T-helper 22 cell (primary cell): ENCODE measurements at places on chromosomes 13 and 19.

DNA sequence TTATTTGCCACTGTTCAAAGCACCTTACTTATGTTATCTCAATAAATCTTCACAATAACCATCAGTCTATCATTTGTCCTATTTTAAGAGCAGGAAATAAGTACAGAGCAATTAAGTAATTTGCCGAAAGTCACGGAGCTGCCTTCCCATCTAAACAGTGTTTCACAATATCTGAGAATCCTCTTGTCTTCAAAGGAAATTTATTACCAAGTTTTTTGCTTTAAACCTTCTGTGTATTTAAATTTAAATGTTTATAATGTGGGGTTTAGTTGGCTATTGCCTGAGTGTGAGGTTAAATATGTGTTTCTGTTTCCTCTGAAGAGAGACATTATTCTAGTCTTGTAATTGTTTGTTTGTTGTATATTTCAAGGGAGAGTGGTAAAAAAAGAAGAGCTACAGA is 633.1 kb downstream of the EFNB2 start:
- no peak for DNase-seq

DNA sequence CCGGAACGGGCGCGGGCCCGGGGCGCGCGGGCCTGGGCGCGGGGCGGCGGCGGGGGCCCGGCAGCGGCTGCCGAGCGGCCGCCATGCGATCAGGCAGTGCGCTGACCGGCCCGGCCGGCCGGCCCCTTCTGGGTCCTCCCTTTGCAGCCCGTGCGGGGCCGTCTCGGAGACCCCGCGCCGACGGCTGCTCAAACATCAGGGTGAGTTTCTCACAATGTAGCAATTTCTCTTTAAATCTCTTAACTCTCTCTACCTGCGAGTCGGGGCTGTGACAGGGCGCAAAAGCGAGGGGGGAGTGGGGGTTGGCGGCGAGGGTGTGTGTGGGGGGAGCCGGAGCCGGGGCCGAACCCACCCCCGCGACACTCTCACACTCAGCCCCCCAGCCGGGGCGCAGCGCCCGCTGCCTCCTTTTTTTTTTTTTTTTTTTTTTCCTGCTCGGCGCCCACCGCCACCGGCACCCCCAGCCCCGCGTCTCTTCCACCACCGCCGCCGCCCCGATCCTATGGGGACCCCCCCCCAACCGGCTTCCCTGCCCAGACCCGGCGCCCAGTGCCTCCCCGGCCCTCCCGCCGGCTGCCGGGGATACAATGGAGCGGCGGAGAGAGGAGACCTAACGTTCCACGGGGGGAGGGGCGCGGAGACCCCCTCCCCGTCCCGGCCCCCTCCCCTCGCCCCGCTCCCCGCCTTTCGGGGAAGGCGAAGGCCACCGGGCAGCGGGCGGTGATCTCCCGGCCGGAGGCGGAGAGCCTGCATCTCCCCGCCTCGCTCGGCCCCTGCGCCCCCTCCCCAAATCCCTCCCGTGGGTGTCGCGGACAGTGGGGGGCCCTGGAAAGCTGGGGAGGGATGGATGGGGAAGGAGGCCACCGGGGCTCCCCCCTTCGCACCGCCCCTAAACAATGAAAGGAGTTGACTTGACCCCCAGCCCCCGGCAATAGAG is at the start of gene BICRA:
Gene BICRA (plus strand): TSS at position 166 of the 937 bp plus-strand sequence. CDS start 64,441 bp downstream, outside the sequence.
- DNase-seq = peak; percentile 68

GRCh38 chr19:13134626-13135025 is 15.5 kb downstream of the STX10 start:
- DNase-seq = no peak

DNA sequence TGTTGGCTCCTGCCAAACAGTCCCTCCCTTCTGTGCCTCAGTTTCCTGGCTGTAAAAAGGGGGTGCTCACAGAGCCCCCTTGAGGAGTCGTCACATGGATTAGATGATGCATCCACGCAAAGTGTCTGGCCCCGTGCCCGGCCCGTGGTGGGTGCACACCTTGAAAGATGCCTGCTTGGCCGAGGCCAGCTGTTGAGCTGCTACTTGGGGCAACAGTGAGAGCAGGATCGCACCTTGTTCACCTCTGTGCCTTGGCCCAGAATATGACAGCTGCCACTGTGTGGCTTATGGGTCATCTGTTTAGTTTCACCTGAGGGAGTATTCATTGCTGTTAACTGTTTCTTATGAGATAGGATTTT is 17.7 kb downstream of the CRTC1 start:
- no peak for DNase-seq

- no peak for DNase-seq
Measured at GRCh38 chr13:108850691-108851090, 221.3 kb downstream of the MYO16 start.

DNA sequence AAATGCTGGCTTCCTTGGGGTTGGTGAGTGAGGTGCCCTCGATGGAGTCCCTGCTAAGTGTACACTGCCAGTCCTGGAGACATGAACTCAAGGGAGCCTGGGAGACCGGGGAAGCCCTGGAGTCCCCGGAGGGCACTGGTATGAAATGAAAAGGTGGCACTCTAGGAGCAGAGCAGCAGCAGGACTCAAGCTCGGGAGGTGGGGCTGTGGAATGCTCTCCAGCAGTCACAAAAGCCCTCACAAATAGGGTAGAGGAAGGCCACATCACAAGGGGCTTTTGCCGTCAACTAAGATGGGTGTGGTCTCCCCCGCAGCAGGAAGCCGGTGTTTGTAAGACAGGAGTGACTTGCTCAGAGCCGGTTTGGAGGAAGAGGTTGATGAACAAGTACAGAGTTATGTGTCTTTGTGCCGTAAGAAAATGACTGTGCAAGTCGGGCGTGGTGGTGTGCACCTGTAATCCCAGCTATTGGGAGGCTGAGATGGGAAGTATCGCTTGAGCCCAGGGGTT is 19.3 kb downstream of the CCNE1 start:
- DNase-seq = peak; percentile 36
